ENCODE measurements at places on chromosomes 1 and 21. TPM values are rescaled to one million over a fixed set of nuclear protein-coding genes. Genes with fewer than 3 reads are reported as not detected.

The SPATC1L gene
- 8.6 TPM for total RNA-seq

The NR5A2 gene
- 1.4 TPM for total RNA-seq

The BOLA1 gene
- 11.5 TPM for total RNA-seq

- no peak for DNase-seq
These were observed 40.7 kb downstream of the MAP3K21 start for GRCh38 chr1:233368106-233368788.

DNA sequence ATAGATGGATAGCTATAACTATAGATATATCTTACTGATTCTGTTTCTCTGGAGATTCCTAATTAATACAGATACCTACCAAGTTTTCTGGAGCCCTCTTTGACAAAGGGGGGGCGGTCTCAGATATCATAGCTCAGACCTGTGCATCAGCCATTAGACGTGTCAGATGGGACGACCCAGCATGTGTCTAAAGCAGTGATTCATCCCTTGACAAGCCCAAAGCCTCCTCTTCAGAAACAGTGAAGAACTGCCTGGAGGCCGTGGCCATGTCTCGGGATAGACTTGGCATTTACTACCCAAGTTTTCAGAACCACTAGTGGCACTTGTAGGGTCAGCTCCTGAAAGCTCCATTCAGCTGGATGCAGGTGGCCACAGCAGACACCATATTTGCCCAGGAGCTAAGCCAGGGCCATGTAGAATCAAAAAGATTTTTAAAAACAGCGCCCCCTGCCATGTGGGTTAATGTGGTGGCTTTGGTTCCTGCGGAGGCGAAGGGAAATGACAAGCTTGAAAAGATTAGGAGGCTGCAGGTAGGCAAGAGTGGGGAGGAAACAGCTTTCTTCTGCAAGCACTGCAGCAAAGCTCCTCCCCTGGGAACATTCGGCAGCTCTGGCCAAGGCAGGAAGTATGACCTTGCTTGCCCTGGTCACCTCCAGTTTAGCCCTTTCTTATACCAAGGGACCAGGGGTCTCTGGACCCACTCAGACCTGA, 82.2 kb downstream of the FBXO2 start:
- DNase-seq = no peak

DNA sequence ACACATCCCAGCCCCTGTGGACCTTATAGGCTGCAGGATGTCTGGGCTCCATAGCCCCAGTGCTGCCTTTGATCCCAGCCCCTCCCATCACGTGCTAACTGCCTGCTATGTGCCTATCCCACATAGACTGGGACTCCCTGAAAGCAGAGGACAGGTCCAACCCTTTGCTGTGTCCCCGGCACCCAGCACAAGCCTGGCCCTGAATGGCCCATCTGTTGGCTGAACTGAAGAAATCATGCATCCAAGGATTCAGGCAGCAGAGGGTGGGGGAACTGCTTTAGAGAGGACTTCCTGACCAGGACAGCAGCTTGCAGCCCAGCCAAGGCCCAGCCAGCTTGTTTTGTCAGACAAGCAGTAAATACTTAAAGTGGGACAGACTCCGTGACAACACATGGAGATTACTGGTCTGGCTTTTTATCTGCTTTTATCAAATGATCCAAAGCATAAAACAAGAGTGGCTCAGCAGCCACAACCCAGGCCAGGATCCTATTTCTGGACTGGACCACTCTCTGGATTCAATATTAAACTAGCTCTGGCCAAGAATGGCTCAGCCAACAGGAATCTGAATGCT, 69.3 kb downstream of the GLIS1 start:
- no peak for DNase-seq

- no peak for DNase-seq
These were observed 129.7 kb upstream of the RUNX1 start for GRCh38 chr21:35178827-35179226.

GRCh38 chr1:111638320-111638719, 18.7 kb downstream of the RAP1A start:
- no peak for DNase-seq

DNA sequence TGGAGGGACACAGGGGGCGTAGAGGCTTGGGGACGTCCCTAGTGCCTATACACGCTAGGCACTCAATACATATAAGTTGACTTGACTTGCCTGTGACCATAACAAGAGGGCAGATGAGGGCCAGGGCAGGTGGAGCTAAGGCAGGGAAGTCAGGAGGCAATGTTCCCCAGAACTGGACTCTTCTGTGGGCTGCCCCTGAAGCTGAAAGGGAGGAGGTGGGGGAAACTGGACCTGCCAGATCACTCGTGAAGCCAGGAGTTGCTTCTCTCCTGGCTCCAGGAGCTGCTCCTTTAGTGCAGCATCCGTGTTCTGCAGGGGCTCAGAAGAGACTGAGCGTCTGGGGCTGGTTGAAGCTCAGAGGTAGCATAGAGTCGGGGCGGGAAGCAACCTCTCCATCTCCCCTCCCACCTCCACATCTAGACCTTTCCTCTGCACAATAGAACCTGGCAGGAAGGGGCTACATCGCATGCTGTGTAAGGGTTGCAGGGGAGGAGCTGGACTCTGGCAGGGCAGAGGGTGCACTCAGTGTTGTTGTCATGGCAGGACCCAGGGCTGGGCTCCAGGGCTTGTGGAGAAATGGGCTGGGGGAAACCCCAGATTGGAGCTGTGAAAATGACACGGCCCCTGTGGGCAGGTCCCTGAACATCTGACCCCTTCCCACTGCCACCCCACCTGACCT, 2.9 kb upstream of the SEMA4A start:
- no peak for DNase-seq
